Stimulated activated CD4-positive, alpha-beta T cell treated with anti-CD3 and anti-CD28 coated beads, Interleukin-1b, Interleukin-23, amount 100 ng/mL, for 1 hour (primary cell): ENCODE measurements at places on chromosomes 7 and 10.

DNA sequence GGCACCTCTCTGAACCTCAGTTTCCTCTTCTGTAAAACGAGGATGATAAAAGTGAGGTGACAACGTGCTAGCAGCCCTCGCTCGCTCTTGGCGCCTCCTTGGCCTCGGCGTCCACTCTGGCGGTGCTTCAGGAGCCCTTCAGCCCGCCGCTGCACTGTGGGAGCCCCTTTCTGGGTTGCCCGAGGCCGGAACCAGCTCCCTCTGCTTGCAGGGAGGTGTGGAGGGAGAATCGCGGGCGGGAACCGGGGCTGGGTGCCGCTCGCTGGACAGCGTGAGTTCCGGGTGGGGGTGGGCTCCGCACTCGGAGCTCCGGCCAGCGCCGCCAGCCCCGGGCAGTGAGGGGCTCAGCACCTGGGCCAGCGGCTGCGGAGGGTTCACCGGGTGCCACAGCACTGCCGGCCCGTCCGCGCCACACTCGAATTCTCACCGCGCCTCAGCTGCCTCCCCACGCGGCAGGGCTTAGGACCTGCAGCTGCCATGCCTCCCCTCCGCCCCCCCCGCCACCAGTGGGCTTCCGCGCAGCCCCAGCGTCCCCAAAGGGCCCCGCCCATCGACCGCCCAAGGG, 24.3 kb upstream of the ACSL5 start:
- no peak for DNase-seq

DNA sequence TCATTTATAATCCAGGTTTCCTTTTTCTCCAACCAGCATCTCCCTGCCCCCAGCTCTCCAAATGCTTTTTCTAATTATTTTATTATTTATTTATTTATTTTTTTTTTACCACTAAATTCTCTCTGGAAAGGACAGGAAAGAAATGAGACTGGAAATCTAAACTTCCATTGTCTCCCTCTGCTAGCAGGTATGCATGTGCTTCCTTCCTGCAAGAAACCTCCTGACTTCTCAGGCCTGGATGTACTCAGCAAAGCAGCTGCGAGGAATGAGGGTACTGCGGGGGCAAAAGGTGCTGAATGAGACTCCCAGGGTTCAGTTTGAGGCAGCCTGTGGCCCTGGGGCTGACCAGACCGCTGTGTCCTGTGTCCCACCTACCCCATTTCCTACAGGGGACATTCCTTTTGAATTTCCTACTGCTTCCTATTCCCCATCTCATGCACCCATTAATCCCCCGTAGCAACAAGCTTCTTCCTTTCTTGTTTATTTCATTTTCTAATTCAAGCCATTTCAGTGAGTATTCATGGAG, 324.6 kb upstream of the IGFBP3 start:
- no peak for DNase-seq

DNA sequence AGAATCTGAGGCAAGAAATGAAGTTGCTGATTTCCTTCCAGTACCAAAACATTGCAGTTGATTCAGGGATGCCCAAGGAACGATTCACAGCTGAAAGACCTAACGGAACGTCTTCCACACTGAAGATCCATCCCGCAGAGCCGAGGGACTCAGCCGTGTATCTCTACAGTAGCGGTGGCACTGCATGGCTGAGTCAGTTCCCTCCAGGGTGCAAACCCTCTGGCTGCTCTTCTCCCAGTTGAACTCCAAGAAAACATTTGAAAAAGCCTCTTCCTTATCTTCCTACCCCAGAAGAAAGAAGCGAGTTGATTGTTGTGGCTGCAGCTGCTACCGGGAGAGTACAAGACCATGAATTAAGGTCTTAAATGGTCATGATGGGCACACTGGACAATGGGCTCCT, 147.1 kb upstream of the PRSS1 start:
- DNase-seq, result no peak

GRCh38 chr7:37045681-37046179, 321.4 kb upstream of the AOAH start:
- no peak for DNase-seq

GRCh38 chr10:118557946-118558345, 37.5 kb downstream of the PRLHR start:
- DNase-seq, result no peak
